ENCODE measurements at places on chromosomes 5 and 9.
A peak's percentile ranks its signal among the peaks of the same experiment; 100 is the strongest.

- H3K27me3 ChIP-seq, result no peaks in the 10 kb centered on the region
- H3K4me1 ChIP-seq, result peaks cover 34% of the 10 kb centered on the region
- peaks cover 4% of the 10 kb centered on the region for H3K36me3 ChIP-seq
- no peak overlapping the region for H3K27ac ChIP-seq
Observed at GRCh38 chr5:145946112-145946861, 9.9 kb downstream of the SH3RF2 start.

- no peak for DNase-seq
- peak overlapping the region; percentile 81 for H3K27ac ChIP-seq
- peaks cover 13% of the 10 kb centered on the region for H3K4me1 ChIP-seq
- H3K36me3 ChIP-seq, result peaks cover 31% of the 10 kb centered on the region
Observed at GRCh38 chr5:131671994-131672655, 37.1 kb upstream of the RAPGEF6 start.

GRCh38 chr5:173311818-173312585, 16.2 kb downstream of the STC2 start:
- H3K4me1 ChIP-seq, result peaks cover 12% of the 10 kb centered on the region
- H3K27me3 ChIP-seq, result peaks cover 18% of the 10 kb centered on the region
- H3K4me3 ChIP-seq, result no peak overlapping the region
- H3K27ac ChIP-seq, result no peak overlapping the region
- peaks cover 7% of the 10 kb centered on the region for H3K36me3 ChIP-seq

DNA sequence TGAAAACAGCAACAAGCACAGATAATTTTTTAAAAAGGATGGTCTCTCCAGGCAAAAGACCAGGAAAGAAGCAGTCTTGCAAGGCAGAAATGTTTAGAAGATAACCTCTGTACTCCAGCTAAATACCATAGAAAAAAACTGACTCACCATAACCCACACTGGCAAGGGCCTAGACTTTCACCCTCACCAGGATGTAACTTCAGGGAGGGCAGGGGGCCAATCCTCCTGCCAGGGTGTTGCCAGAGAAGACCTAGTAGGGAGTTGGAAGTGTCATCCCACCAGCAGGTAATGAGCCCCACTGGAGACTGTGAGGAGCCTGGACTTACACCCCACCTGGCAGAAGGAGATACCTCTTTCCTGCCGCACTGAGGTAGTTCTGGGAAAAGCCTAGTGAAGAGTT, 97.6 kb downstream of the PRELID2 start:
- no peak overlapping the region for H3K4me3 ChIP-seq
- H3K4me1 ChIP-seq, result no peaks in the 10 kb centered on the region
- peaks cover 8% of the 10 kb centered on the region for H3K36me3 ChIP-seq
- no peaks in the 10 kb centered on the region for H3K27me3 ChIP-seq
- no peak for DNase-seq

GRCh38 chr5:76641514-76642120, 18.4 kb upstream of the F2RL2 start:
- peak; percentile 39 for DNase-seq
- no peak overlapping the region for H3K27ac ChIP-seq
- H3K4me3 ChIP-seq, result no peak overlapping the region
- peaks cover 3% of the 10 kb centered on the region for H3K36me3 ChIP-seq

DNA sequence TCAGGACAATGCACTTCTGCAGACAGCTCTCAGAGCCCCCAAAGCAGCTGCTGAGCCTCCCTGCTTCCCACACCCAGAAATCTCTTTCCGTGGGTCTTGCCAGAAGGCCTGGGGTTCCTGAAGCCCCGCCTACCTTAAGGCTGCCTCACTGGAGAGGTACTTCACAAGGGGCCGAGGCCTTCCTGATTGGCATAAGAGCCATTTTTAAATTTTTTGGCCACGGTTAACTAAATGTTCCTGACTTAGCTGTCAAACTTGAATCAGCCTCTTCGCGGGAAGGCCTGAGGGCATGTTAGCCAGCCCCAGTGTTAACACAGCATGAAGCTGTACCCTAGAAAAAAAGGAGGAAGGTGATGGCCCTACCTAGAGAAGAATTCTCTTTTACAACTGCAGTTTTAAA, 20.7 kb upstream of the EPB41L4B start:
- peaks cover 10% of the 10 kb centered on the region for H3K4me1 ChIP-seq
- H3K27me3 ChIP-seq, result no peaks in the 10 kb centered on the region
- no peak overlapping the region for H3K27ac ChIP-seq
- DNase-seq, result no peak
- H3K36me3 ChIP-seq, result no peaks in the 10 kb centered on the region

DNA sequence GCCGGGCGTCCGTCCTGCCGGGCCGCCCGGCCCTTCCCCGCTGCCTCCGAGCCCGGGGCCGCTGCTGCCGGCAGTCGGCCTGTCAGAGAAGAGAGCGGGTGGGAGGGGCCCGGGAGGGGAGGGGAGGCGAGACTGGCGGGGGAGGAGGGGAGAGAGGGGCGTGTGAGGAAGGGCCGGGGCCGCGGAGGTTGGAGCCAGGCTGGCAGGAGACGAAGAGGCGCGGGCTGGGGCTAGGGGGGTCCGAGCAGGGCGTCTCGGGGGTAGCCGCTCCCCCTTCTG, 570 bp downstream of the CREBRF start:
- no peaks in the 10 kb centered on the region for H3K27me3 ChIP-seq
- peak overlapping the region; percentile 91 for H3K4me3 ChIP-seq
- peaks cover 4% of the 10 kb centered on the region for H3K36me3 ChIP-seq
- H3K4me1 ChIP-seq, result peaks cover 18% of the 10 kb centered on the region

DNA sequence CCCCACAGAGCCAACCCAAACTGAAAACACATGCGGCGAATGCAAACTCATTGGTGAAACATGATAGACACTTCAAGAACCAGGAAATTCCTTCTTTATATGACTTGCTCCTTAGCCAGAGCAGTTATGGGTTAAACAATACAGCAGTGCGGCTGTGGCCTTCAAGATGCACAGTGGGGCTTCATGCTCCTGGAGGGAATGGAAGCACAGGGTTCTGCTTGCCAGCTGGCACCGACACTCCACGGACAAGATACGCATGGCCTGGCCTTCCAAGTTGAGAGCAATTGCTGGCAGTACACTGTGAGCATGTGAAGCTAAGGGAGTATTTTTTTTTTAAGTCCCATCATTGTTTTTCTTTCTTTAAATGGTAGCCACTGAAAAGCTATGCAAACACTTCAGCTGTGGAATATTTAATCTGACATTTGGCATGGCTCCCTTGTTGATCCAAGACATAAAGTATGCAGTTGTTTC, 451.6 kb upstream of the CD180 start:
- DNase-seq, result no peak
- no peaks in the 10 kb centered on the region for H3K4me1 ChIP-seq
- no peak overlapping the region for H3K27ac ChIP-seq
- H3K27me3 ChIP-seq, result no peaks in the 10 kb centered on the region
- H3K36me3 ChIP-seq, result no peaks in the 10 kb centered on the region

GRCh38 chr5:141494761-141495452, 6.0 kb downstream of the PCDHGC5 start:
- peaks cover 10% of the 10 kb centered on the region for H3K36me3 ChIP-seq
- H3K27me3 ChIP-seq, result peaks cover 27% of the 10 kb centered on the region

GRCh38 chr9:22052376-22052945, 43.4 kb upstream of the CDKN2B start:
- no peaks in the 10 kb centered on the region for H3K36me3 ChIP-seq
- H3K4me1 ChIP-seq, result no peaks in the 10 kb centered on the region
- no peaks in the 10 kb centered on the region for H3K27me3 ChIP-seq
- H3K4me3 ChIP-seq, result no peak overlapping the region

DNA sequence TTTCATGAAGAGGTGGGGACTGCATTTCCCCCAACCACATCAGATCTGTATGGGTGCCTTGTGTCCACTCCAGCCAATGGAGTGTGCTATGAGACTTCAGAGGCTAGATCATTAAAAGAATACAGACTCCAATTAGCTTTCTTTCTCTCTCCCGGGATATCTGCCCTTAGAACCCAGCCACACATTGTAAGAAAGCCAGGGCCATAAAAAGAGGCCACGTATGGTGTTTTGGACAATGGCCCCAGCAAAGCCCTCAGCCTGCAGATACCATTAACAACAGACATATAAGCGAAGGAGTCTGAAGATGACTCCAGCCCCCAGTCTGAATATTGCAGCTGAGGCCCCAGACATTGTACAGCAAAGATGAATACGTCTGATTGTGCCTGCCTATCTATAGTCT, 21.5 kb downstream of the IL6ST start:
- peaks cover 11% of the 10 kb centered on the region for H3K36me3 ChIP-seq
- H3K27ac ChIP-seq, result no peak overlapping the region
- no peaks in the 10 kb centered on the region for H3K4me1 ChIP-seq

DNA sequence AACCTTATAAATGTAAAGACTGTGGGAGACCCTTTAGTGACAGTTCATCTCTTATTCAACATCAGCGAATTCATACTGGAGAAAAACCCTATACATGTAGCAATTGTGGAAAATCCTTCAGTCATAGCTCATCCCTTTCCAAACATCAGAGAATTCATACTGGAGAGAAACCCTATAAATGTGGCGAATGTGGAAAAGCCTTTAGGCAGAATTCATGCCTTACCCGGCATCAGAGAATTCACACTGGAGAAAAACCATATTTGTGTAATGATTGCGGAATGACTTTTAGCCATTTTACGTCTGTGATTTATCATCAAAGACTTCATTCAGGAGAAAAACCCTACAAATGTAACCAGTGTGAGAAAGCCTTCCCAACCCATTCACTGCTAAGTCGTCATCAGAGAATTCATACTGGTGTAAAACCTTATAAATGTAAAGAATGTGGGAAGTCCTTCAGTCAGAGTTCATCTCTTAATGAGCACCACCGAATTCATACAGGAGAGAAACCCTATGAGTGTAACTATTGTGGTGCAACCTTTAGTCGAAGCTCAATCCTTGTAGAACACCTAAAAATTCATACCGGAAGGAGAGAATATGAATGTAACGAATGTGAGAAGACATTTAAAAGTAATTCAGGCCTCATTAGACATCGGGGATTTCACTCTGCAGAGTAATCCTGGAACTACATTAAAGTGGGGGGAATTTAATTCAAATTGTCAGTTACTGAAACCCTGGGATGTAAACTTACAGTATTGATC, 17.7 kb downstream of the ZNF483 start:
- peak overlapping the region; percentile 59 for H3K27ac ChIP-seq
- no peaks in the 10 kb centered on the region for H3K4me1 ChIP-seq
- H3K4me3 ChIP-seq, result no peak overlapping the region
- peaks cover 87% of the 10 kb centered on the region for H3K36me3 ChIP-seq
- no peak for DNase-seq

- no peak for DNase-seq
- H3K27me3 ChIP-seq, result no peaks in the 10 kb centered on the region
Observed at GRCh38 chr5:170554521-170555267, 50.9 kb downstream of the KCNIP1 start.

DNA sequence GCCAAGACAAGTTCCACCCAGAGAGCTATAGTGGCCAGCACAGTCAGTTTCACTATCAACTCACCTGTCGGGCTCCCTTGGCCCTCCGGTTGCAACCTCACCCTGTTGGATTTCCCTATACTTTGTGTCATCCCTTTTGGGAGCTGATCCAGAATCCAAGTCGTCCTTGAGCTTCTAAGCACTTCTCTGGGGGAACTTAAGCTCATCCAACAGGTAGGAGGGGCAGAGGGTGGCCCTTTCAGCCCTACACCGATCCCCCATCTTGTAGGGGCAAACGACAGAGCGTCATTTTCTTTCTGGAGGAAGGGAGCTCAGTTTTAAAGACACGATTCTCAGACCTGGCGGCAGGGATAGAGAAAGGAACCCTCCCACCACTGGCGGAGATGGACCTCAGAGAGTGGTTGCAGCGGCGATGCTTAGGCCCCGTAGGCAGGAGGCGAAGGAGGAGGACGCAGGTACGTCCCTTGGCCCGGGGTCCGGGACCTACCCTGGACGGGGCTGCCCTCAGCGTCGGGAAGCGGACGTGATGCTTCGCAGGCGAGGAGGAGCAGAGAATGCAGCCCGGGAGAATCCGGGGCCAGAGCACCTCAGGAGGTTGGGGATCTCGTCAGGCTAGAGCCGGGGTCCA, 519 bp downstream of the ZER1 start:
- DNase-seq, result no peak
- H3K27ac ChIP-seq, result peak overlapping the region; percentile 98
- peaks cover 15% of the 10 kb centered on the region for H3K4me1 ChIP-seq
- H3K36me3 ChIP-seq, result peaks cover 2% of the 10 kb centered on the region
- H3K27me3 ChIP-seq, result no peaks in the 10 kb centered on the region

- H3K36me3 ChIP-seq, result no peaks in the 10 kb centered on the region
- H3K4me1 ChIP-seq, result peaks cover 33% of the 10 kb centered on the region
- H3K4me3 ChIP-seq, result no peak overlapping the region
- no peak overlapping the region for H3K27ac ChIP-seq
Observed at GRCh38 chr5:137034213-137034612, 464.9 kb downstream of the SPOCK1 start.

- H3K27ac ChIP-seq, result no peak overlapping the region
- H3K27me3 ChIP-seq, result no peaks in the 10 kb centered on the region
- H3K36me3 ChIP-seq, result no peaks in the 10 kb centered on the region
- no peak for DNase-seq
Observed at GRCh38 chr5:40437452-40437861, 242.3 kb upstream of the PTGER4 start.

GRCh38 chr9:97629156-97629555, 4.0 kb downstream of the TSTD2 start:
- no peak overlapping the region for H3K4me3 ChIP-seq
- H3K36me3 ChIP-seq, result peaks cover 8% of the 10 kb centered on the region
- DNase-seq, result no peak
- H3K27me3 ChIP-seq, result no peaks in the 10 kb centered on the region

- H3K36me3 ChIP-seq, result no peaks in the 10 kb centered on the region
Observed at GRCh38 chr9:117691367-117691766, 12.8 kb upstream of the TLR4 start.

- peaks cover 8% of the 10 kb centered on the region for H3K4me1 ChIP-seq
- H3K27me3 ChIP-seq, result no peaks in the 10 kb centered on the region
- DNase-seq, result no peak
- no peak overlapping the region for H3K27ac ChIP-seq
- H3K4me3 ChIP-seq, result no peak overlapping the region
- no peaks in the 10 kb centered on the region for H3K36me3 ChIP-seq
Observed at GRCh38 chr5:126358525-126358924, 64.7 kb upstream of the GRAMD2B start.

DNA sequence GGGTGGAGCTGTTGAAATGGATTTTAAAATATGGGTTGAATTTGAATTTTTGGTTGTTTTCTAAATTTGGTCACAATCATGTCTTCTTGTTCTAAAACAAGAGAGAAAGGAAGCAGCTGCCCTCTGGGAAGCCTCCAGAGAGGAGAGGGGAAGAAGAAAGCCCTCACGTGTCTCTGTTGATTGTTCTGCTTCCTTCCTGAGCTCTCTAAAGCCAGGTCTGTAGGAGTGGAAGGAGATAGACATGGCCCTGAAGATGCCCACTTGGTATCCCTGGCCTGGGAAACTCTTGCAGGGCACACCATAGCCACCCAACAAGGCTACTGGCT, 59.6 kb downstream of the GALNT12 start:
- H3K27ac ChIP-seq, result no peak overlapping the region
- no peak for DNase-seq
- no peaks in the 10 kb centered on the region for H3K36me3 ChIP-seq
- H3K27me3 ChIP-seq, result peaks cover 3% of the 10 kb centered on the region
